Adipocyte (in vitro differentiated cells): ENCODE measurements at places on chromosomes 5 and 9.

DNA sequence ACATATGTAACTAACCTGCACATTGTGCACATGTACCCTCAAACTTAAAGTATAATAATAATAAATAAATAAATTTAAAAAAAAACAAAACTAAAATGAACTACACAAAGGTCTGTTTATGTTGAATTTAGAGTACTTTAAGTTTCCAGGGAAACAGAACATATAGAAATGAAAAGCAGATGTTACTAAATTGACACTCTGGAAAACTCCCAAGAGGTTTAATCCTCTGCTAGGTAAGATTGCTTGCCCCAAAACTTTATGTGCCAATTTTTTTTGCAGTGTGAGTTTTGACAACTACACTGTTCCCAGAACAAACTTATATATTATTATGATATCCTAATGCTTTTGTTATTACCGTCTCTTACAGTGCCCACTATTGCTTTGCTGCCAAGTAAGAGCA, 134.3 kb upstream of the MRPS30 start:
- no peak for DNase-seq

DNA sequence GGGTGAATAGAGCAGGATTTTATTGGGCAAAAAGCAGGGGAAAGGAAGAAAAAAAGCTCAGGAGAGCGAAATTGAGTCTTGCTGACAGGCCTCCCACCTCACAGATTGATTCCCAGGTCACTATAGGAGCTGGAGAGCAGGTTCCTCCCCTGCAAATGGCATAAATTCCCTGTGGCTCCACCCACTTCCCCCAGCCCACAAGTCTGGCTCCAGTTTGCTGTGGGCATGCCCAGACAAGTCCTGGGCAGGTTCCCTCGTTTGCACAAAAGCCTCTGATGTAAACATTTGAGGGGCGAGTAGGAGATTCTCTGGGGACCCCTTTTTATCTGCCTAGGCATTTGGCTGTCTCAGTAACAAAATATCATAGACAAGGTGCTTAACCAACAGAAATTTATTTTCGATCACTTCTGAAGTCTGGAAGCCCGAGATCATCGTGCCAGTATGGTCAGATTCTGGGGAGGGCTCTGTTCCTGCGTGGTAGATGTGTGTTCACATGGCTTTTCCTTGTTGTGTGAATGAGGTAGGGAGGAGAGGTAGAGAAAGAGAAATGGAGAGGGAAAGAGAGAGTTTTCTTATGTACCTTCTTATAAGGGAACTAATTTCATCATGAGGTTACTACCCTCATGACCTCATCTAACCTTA, 614.5 kb downstream of the MAT2B start:
- DNase-seq: peak; percentile 3

GRCh38 chr5:1315709-1316587, 21.1 kb upstream of the TERT start:
- no peak for DNase-seq

DNA sequence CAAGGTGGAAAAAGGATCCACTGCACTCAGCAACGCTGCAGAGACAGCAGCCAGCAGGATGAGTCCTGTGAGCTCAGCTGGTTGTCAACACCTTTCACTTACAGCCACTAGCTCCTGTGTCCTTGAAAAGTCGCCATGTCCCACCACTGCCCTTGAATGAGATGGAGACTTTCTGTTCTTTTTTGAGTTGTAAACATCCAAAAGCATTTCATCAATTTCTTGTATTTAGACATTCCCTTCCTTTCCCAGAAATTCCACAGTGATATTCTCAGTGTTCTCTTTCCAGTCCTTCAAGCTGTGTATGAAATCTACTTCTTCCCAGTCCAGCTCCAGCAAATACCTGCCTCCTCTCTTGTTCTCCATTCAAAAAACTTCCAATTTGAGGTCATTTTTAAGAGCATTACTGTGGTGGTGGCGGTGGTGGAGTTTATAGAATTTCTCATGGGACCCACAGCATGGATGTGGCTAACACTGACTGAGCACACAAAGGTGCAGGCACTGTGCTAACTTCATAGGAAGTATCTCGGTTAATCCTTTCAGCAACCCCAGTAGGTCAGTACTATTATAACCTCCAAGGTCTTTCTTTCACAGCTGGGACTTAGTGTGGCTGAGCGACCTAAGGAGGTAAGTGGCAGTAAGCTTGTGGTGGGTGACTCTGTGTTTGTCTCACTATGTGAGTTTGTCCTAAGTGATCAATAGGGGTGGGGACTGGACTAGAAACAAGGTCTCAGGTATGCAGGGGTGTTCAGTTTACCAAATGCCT, 15.0 kb upstream of the GPX3 start:
- peak; percentile 24 for DNase-seq

DNA sequence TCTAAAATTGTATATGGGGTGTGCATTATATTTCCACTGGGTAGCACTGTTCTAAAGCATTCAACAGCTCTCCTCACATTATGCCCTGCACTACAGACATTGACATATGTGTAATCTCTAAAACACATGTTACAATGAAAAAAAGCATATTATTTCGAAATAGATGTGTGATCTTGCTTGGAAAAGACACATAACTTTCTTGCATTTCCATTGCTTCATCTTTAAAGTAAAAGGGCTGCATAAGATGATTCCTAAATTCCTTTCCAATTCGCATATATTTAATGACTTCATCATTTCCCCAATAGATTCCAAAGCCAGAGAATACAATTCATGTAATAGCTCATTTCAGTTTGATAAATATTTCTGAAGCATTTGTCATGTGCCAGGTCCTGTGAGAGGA, 566.9 kb downstream of the PDE4D start:
- peak; percentile 7 for DNase-seq

GRCh38 chr5:75202935-75203334, 33.7 kb downstream of the ANKRD31 start:
- no peak for DNase-seq

GRCh38 chr9:22169243-22169642, 160.1 kb upstream of the CDKN2B start:
- peak; percentile 75 for DNase-seq
